Left lobe of liver (tissue), 2 donors: ENCODE measurements at places on chromosomes 11 and 22. TPM values are rescaled to one million over a fixed set of nuclear protein-coding genes. Genes with fewer than 3 reads are reported as not detected.
A peak's percentile ranks its signal among the peaks of the same experiment; 100 is the strongest.

PRPF19 gene
- 44.9 TPM for total RNA-seq

EHF gene
- 2.8 TPM for total RNA-seq

CSRP3 gene
- total RNA-seq, result not detected

ZNRF3 gene
- total RNA-seq, result 7.3 TPM

CCDC134 gene
- total RNA-seq, result 5.1 TPM

HSPA8 gene
- 357 TPM for total RNA-seq

KDM4E gene
- total RNA-seq, result not detected

TYMP gene
- 80.0 TPM for total RNA-seq

TREH gene
- total RNA-seq, result 3.4 TPM

- DNase-seq, result no peak
Observed at GRCh38 chr11:22371160-22371559, 33.0 kb downstream of the SLC17A6 start.

DNA sequence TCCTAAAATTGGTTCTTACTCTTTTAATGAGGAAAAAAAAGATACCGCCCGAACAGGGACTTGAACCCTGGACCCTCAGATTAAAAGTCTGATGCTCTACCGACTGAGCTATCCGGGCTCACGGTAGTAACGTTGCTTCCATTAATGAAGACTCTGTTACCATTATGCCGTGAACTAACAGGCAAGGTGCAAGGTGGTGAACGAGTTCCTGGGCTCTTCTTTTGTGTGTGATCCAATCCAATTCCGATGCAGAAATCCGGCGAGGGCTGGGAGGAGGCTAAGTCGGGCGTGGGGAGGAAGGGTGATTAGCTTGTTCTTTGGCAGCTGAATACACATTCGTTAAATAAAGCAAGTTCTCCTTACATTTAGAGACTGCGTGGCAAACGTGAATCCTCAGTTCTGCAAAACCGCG, 49.0 kb downstream of the OR4D9 start:
- DNase-seq, result no peak

DNA sequence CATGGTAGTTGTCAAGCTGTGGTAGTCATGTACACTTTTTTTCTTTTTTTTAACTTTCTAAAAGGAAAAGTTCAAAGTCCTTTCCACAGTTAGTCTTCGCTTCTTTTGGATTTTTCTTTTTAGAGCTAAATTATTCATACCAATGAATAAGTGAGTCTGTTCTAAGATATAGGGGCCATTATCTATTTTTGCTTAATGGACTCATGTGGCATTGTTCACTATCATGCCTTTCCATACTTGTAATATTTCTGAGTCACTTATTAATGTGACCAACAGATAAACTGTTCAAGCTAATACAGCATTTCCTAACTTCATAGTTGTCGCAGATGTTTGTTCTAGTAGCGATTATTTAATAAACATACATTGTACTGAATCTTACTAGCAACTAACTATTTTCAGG, 8.0 kb upstream of the B3GNT6 start:
- DNase-seq, result no peak

DNA sequence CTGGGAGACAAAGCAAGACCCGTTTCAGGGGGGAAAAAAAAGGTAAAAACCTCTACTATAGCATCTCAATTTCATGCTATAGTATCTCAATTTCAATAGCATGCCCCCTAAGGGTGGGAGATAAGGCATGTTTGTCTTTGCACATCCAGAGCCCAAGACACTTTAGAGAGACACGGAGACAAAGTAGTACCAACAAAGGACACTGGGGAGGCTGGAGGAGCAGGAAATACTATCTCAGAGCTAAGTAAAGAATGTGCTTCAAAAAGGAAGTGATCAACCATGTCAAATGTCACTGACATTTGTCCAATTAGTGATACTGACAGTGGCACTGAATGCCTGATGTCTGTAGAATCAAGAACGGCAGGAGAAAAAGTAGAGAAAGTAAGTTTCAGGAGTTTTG, 68.6 kb downstream of the RRAS2 start:
- no peak for DNase-seq

DNA sequence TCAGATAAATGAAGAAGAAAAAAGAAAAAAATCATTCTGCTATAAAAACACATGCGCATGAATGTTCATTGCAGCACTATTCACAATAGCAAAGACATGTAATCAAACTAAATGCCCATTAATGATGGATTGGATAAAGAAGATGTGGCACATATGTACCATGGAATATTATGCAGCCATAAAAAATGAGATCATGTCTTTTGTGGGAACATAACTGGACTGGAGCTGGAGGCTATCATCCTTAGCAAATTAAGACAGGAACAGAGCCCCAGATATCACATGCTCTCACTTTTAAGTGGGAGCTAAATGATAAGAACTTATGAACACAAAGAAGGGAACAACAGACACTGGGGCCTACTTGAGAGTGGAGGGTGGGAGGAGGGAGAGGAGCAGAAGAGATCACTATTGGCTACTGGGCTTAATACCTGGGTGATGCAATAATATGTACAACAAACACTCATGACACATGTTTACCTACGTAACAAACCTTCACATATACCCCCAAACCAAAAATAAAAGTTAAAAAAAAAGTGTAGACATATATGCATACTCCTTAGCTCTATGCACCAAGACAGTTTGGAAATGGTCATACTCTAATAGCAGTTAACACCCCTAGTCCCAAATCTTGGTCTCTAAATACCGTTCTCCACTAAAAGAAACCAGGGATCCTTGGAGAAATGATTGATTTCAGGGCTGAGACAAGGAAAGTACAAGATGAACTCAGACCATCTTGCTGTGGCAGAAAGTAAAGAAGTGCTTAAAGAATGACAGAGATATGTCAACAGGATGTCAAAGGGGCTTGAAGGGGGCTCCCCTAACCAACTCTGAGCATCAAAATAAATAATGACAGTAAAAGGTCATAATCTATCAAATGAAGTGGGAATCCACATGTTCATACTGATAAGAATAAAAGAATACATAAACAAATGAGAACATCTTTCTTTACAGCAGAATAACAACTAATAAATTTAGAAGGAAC, 17.1 kb upstream of the DDX6 start:
- no peak for DNase-seq

- no peak for DNase-seq
Observed at GRCh38 chr11:12695221-12695794, 21.1 kb downstream of the TEAD1 start.

- no peak for DNase-seq
Observed at GRCh38 chr22:21650823-21651520, 8.9 kb downstream of the SDF2L1 start.

- no peak for DNase-seq
Observed at GRCh38 chr11:1048375-1049070, 12.0 kb upstream of the MUC6 start.

- DNase-seq, result no peak
Observed at GRCh38 chr11:96074551-96075310, 150.8 kb upstream of the MTMR2 start.

GRCh38 chr11:44793350-44794090, 66.8 kb downstream of the TSPAN18 start:
- no peak for DNase-seq

DNA sequence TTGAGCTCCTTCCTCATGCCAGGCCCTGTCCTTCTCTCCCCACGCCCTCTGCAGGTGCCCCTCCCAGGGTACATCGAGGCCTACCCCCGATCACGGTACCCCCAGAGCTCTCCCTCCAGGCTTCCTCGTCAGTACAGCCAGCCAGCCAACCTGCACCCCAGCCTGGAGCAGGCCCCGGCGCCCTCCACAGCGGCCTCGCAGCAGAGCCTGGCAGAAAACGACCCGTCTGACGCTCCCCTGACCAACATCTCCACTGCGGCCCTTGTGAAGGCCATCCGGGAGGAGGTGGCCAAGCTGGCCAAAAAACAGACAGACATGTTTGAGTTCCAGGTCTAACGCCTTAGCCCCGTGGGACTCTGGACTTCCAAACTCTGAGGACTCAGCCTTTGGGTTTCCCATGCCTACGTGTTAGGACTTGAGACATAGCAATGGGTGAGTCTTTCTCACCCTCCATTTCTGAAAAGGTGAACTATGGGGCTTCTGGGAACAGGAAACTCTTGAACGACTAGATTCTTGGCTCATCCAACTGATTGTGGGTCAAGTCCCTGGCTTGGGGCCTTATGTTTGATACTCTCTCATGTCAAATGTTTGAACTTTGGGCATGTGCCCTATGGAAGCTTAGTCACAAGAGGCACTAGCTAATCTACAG, 32.7 kb downstream of the C11orf91 start:
- DNase-seq, result no peak

GRCh38 chr11:117960406-117960805, 25.8 kb upstream of the IL10RA start:
- DNase-seq, result no peak

- no peak for DNase-seq
Observed at GRCh38 chr11:133382131-133382812, 150.0 kb downstream of the OPCML start.

DNA sequence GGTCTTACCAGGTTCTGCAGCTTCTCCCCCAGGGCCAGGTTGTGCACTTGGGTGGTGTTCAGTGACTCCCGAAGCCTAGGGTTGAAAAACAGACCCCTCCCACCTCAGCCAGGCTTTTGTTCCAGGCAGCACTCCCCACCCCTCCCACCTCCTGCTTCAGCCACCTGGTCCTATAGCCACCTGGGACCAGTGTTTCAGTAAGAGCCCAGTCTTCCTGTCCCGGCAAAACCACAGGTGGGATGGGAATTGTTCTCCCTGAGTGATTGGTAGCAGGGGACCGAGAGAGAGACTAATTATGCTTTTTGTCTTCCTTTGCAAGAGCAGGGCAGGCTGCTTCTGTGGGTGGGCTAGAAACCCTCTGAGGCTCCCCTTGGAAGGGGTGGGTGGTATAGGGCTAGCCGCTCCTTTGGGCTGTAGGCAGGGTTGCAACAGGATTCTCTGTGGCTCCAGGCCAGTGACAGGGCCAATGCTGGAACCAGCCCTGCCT, 8.5 kb upstream of the NAALADL1 start:
- no peak for DNase-seq

DNA sequence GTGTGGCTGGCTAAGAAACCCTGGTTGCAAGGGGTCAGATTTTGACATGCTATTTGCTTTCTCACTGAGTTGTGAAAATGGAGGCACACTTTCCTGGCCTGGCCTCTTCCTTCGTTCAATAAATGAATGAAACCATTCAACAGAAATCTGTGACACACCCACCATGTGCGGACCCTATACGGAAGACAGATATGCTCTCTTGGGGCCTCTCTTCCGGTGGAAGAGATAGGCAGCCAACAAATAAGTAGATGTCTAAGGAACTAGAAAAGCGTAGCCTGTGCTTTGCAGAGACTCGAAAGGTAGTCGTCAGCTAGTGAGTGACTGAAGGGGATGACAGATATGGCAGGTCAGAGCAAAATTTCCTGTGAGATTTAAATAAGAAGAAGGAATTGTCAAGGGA, 5.3 kb downstream of the KCNQ1OT1 start:
- no peak for DNase-seq

GRCh38 chr11:126312961-126313360, 9.1 kb downstream of the DCPS start:
- no peak for DNase-seq

DNA sequence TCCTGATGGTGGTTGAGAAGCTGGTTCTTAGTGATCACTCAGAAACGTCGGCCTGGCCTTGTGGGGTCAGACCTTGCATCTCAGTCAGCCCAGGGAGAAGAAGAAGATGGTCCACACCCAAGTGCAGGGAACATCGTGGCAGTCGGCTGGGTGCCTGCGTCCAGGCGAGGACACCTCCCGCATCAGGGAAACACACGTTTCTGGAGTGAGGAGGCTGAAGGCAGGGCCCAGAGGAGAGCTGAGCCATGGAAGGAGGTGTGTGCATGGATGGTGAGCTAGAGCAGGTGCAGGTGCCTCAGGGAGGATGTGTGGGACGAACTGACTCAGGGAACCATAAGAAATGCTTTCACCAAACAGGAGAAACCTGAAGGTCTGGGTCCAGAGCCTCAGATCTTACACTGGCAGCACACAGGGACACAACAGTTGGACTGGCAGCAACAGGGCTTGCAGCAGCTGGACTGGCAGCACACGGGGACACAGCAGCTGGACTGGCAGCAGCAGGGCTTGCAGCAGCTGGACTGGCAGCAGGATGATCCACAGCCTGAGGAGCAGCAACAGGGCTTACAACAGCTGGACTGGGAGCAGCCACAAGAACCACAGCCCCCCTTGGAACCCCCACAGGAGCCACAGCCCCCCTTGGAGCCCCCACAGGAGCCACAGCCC, 632 bp downstream of the KRTAP5-2 start:
- DNase-seq, result no peak

DNA sequence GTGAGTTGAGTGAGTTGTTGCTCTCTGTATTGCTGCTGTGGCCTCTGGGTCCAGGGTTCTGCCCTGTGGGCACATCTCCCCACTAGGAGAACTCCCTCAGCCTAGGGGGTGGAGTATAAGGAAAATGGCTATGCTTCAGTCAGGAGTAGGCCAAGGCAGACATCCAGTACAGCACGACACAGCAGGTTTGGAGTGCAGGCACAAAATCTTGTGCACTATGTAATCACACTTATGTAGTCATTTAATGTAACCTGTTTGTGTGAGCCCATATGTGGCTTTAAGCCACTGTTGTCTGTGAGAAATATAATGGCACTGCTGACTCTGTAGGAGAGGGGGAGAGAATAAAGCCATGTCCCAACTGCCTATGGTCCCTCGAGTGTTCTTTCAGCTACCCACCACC, 90.1 kb downstream of the CCDC83 start:
- DNase-seq, result no peak

GRCh38 chr11:12882670-12883069, 126.4 kb upstream of the RASSF10 start:
- DNase-seq, result no peak

- DNase-seq, result no peak
Observed at GRCh38 chr11:27281276-27281675, 81.7 kb downstream of the CCDC34 start.

DNA sequence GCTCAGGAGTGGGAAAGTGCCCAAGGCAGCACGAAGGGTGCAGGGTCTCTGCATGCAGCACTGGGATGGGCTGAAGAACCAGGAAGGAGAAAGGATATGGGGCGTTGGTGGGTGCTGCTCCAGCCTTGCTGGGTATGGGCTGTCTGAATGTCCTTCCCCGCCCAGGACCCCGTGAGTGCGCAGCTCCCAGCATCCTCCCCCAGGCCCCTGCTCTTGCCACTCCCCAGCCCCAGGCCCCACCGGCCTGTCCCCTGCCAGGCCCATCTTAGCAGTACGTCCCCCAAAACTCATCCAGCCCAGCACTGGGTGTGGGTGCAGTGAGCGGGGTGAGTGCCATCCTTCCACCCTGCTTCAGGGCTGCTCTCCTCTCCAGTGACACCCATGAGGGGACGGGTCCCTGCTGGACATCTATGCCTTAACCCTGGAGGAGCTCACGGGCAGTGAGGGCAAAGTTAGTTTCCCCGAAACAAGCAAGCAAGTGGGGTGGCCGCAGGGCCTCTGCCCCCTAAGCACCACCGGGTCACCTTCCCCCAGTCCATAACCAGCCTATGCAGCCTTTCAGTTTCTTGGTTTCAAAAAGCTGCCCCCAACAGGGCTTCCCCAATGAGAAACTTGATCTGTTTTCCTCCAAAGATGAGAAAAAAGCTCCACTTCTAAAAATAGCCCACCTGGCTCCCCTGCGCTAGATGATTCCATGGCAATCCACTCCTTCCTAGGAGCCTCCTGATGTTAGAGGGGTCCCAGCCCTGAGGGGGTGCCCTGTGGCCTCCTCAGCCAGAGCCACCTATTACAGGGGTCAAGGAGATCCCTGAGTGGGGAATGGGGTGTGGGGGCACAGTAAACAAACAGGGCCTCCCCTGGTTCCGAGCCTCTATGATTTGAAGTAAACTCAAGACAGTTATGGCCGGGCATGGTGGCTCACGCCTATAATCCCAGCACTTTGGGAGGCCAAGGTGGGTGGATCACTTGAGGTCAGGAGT, 103.8 kb downstream of the MORC2 start:
- peak; percentile 30 for DNase-seq

GRCh38 chr11:103450241-103450640, 341.0 kb downstream of the DYNC2H1 start:
- DNase-seq, result no peak

GRCh38 chr11:6413791-6414201, 5.1 kb downstream of the APBB1 start:
- DNase-seq, result no peak
